ENCODE measurements at places on chromosomes 7 and 10. TPM values are rescaled to one million over a fixed set of nuclear protein-coding genes. Genes with fewer than 3 reads are reported as not detected.

DNA sequence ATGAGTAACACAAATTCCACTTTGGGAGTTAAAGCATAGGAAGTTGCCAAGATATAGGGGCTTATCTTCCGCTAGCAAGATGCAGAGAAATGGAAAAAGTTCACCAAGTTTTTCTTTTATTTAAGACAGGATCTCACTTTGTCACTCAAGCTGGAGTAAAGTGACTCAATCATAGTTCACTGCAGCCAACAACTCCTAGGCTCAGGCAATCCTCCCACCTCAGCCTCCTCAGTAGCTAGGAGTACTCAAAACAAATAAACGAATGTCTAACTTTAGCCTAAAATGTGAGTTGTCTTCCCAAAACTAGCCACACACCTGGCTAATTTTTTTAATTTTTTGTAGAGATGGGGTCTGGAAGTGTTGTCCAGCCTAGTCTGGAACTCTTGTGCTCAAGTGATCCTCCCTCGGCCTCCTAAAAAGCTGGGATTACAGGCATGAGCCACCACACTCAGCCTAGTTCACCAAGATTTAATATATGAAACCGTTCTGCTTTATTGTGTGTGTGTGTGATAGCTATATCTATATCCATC, 9.9 kb downstream of the VIM start:
- H3K4me3 ChIP-seq: no peak overlapping the region
- H3K27me3 ChIP-seq: no peaks in the 10 kb centered on the region
- DNase-seq: no peak
- peaks cover 43% of the 10 kb centered on the region for H3K36me3 ChIP-seq
- peaks cover 36% of the 10 kb centered on the region for H3K4me1 ChIP-seq

- H3K27ac ChIP-seq: peak overlapping the region; percentile 77
- H3K27me3 ChIP-seq: peaks cover 48% of the 10 kb centered on the region
- no peak for DNase-seq
- peaks cover 27% of the 10 kb centered on the region for H3K4me1 ChIP-seq
These were observed 1.7 kb upstream of the IGFBP3 start for GRCh38 chr7:45922810-45923209.

DNA sequence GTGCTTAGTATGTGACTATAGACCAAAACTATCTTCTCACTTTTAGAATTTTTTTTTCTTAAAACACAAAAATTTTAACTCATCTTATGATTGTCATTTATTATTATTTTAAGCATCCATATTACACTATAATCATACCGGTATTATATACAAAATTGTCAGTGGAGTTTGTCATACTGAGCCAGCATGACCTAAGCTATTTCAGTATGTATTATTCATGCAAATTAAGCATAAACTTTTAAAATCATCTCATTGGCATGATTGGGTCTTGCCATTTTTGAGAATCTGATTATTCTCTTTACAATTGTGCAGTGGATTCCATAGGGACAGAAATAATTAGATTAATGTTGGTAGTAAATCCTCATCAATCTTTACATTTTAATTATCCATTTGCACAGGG, 46.2 kb upstream of the STMP1 start:
- H3K36me3 ChIP-seq: peaks cover 22% of the 10 kb centered on the region
- no peak overlapping the region for H3K27ac ChIP-seq
- H3K27me3 ChIP-seq: no peaks in the 10 kb centered on the region
- H3K4me3 ChIP-seq: no peak overlapping the region

DNA sequence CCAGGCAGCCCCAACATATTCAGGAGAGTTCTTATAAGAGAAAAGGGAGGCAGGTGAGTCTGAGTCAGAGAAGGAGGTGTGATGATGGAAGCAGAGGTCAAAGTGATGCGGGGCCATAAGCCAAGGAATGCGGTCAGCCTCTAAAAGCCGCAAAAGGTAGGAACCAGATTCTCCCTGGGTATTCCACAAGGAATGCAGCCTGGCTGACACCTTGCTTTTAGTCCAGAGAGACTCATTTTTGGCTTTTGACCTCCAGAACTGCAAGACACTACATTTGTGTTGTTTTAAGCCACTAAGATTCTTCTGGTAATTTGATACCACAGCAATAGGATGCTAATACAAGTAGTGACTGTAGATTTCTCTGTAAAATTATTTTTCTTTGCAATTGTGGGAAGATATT, 151.5 kb upstream of the EEPD1 start:
- H3K4me1 ChIP-seq: peaks cover 4% of the 10 kb centered on the region
- no peaks in the 10 kb centered on the region for H3K27me3 ChIP-seq
- no peak for DNase-seq

- peaks cover 3% of the 10 kb centered on the region for H3K4me1 ChIP-seq
- H3K27ac ChIP-seq: no peak overlapping the region
- DNase-seq: no peak
These were observed 33.3 kb downstream of the GET4 start for GRCh38 chr7:909358-910329.

DNA sequence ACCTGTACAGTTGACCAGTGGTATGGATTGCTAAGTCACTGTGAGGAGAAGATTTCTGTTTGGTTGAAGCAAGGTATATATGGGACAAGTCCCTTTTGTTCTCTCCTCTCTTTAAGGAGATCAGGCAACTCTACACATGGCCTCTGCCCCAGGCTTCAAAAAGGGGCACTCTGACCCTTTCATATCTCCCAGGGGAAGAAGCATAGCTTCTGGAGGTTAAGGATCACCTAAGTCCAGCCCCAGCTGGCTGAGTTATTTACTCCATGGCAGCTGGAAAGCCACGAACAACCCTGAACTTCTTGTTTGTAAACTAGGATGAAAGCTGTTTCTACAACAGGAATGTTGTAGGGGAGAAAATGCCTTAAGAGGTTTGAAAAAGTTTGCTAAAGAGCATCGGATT, 129.2 kb upstream of the FEZF1 start:
- no peak for DNase-seq
- no peaks in the 10 kb centered on the region for H3K36me3 ChIP-seq
- no peak overlapping the region for H3K27ac ChIP-seq
- H3K4me1 ChIP-seq: no peaks in the 10 kb centered on the region
- no peaks in the 10 kb centered on the region for H3K27me3 ChIP-seq

GRCh38 chr10:20698837-20699236, 198.3 kb downstream of the NEBL start:
- no peaks in the 10 kb centered on the region for H3K27me3 ChIP-seq
- H3K36me3 ChIP-seq: no peaks in the 10 kb centered on the region
- no peak for DNase-seq
- H3K27ac ChIP-seq: no peak overlapping the region
- no peaks in the 10 kb centered on the region for H3K4me1 ChIP-seq

DNA sequence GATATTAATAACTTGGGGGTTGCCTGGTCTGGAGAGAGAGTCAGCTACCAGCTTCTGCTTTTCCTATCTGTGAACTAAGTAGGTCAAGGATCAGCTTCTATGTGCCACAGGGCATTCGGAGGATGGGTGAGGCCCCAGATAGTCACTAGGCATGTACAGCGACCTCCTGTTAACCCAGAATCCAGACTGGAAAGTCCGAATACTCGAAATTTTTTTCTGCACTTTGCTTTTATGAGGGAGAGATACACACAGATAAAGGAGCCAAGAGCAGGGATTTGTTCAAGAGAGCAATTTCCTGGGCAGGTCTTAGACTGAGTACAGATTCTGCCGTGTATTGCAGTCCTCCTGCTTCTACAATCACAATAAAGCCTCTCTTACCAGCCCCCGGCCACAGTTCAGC, 54.2 kb downstream of the EMX2 start:
- no peak for DNase-seq
- no peak overlapping the region for H3K27ac ChIP-seq
- H3K4me3 ChIP-seq: no peak overlapping the region
- no peaks in the 10 kb centered on the region for H3K36me3 ChIP-seq

- no peaks in the 10 kb centered on the region for H3K4me1 ChIP-seq
- H3K4me3 ChIP-seq: no peak overlapping the region
- no peak overlapping the region for H3K27ac ChIP-seq
- no peaks in the 10 kb centered on the region for H3K36me3 ChIP-seq
- peaks cover 6% of the 10 kb centered on the region for H3K27me3 ChIP-seq
These were observed 57.6 kb downstream of the LRGUK start for GRCh38 chr7:134184767-134185166.

DNA sequence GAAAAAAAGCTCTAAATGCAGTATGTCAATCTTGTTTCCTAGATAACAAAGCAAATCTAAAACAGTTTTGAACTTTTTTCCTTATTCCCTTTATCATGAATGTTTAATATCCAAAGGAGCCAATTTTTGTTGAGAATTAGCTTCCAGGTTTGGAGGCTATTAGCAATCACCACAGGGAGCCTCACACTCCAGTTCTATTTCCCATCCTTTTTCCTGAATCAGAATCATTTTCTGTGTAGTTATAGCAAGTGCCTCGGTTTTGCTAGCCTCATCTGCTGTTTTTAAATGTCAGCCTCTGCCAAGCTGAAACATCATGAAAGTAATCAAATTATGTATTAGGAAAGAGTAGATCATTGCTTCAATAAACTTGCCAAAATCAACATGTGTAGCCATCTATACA, 357.5 kb upstream of the LRGUK start:
- H3K36me3 ChIP-seq: no peaks in the 10 kb centered on the region
- no peaks in the 10 kb centered on the region for H3K27me3 ChIP-seq
- no peak overlapping the region for H3K4me3 ChIP-seq
- no peak overlapping the region for H3K27ac ChIP-seq

GRCh38 chr7:2721842-2722241, 33.8 kb downstream of the AMZ1 start:
- peaks cover 14% of the 10 kb centered on the region for H3K27me3 ChIP-seq
- peak; percentile 7 for DNase-seq
- H3K4me3 ChIP-seq: no peak overlapping the region
- H3K4me1 ChIP-seq: peaks cover 16% of the 10 kb centered on the region

DNA sequence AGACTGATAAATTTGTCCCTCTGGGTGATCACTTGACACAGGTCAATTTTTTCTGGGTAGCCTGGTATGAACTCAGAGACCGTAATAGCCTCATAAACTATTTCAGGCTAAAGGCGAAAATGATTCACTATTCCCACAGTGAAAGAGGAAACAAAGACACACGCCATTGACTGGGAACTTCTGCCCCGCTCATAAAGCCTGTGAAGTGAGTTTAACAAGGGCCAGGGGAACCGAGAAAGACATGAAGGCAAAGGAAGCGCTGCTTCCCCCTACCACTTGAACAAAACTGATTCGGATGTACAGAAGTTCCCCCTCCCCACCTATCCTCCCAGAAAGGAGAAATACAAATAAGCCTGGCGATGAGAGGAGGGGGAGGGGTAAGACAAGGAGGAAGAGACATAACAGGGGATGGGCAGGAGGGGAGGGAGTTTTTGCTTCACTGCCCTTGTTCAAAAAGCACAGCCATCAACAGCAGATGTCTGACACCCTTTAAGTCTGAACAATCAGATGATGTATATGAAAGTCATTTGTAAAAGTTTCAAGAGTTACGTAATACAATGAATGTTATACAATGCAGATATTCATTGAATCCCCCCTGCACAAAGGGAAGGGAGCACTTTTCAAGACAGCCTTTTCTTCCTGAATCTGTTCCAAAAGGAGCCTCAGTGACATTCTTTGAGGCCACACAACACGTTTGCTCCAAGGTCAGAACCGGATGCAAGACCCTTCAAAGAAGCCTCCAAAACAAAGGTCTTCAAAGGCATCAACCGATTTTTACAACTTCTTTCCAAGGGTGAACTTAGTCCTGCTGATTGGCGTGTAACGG, 734 bp downstream of the ABCB4 start:
- H3K4me3 ChIP-seq: peak overlapping the region; percentile 39
- no peaks in the 10 kb centered on the region for H3K36me3 ChIP-seq
- no peak for DNase-seq
- no peak overlapping the region for H3K27ac ChIP-seq

GRCh38 chr7:28793381-28794085, 164.6 kb downstream of the TRIL start:
- H3K36me3 ChIP-seq: no peaks in the 10 kb centered on the region
- no peaks in the 10 kb centered on the region for H3K4me1 ChIP-seq
- no peak overlapping the region for H3K27ac ChIP-seq
- no peak overlapping the region for H3K4me3 ChIP-seq

DNA sequence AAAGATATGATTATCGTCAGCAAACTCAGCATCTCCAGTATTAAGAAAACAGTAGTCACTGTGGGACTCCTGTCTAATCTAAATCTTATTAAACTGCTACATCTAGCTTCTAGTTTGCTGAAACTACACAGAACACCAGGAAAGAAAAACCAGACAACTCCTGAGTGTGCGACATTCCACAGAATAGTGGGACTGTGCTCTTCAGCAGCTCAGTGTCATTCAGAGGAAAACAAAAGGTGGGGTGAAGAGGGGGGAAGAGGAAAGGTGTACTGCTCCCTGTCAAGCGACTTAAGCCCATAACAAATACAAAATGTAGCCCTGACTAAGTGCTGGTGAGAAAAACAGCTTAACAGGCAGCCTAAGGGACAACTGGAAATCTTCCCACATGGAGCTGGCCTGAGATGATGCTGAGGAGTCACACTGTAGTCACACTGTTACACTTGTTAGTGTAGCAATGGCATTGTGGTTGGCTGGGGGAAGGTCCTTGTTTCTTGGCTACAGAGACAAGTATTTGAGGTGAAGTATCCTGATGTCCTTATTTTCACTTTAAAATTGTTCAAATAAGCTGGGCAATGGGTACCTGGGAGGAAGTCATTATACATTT, 135.5 kb downstream of the USP6NL start:
- H3K4me1 ChIP-seq: peaks cover 12% of the 10 kb centered on the region
- no peaks in the 10 kb centered on the region for H3K27me3 ChIP-seq
- no peak overlapping the region for H3K27ac ChIP-seq
- H3K4me3 ChIP-seq: no peak overlapping the region

GRCh38 chr7:93148727-93149126, 542 bp upstream of the SAMD9L start:
- peaks cover 30% of the 10 kb centered on the region for H3K36me3 ChIP-seq
- H3K27ac ChIP-seq: peak overlapping the region; percentile 97
- H3K4me1 ChIP-seq: peaks cover 35% of the 10 kb centered on the region
- DNase-seq: no peak
- peak overlapping the region; percentile 86 for H3K4me3 ChIP-seq
- no peaks in the 10 kb centered on the region for H3K27me3 ChIP-seq

DNA sequence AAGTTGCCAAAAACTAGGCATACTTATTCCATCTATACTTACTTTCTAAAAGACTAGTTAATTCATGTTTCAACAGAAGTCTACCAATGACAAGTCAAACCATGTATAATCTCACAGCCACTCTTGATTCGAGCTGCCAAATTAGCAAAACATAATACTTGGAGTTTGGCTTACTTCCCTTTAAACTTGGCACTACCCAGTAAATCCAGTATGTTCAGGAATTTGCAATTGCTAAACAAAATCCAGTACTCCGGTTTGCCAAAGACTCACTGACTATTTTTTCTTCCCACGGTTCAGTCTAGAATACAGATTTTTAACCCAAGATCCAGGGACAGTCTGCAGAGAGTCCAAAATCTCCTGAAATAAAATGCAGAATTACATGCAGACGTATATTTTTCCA, 4.6 kb downstream of the OAT start:
- H3K27me3 ChIP-seq: no peaks in the 10 kb centered on the region
- H3K36me3 ChIP-seq: peaks cover 12% of the 10 kb centered on the region
- H3K27ac ChIP-seq: no peak overlapping the region
- no peaks in the 10 kb centered on the region for H3K4me1 ChIP-seq

GRCh38 chr10:131201741-131202515, 109.6 kb downstream of the TCERG1L start:
- no peaks in the 10 kb centered on the region for H3K27me3 ChIP-seq
- no peak for DNase-seq
- no peaks in the 10 kb centered on the region for H3K4me1 ChIP-seq
- H3K36me3 ChIP-seq: no peaks in the 10 kb centered on the region
- no peak overlapping the region for H3K27ac ChIP-seq

- no peak overlapping the region for H3K4me3 ChIP-seq
- no peaks in the 10 kb centered on the region for H3K4me1 ChIP-seq
- no peaks in the 10 kb centered on the region for H3K36me3 ChIP-seq
- H3K27me3 ChIP-seq: peaks cover 5% of the 10 kb centered on the region
These were observed 57.1 kb downstream of the SLIT1 start for GRCh38 chr10:97128516-97129154.

CPA2 gene
- not detected for total RNA-seq

NEBL gene
- not detected for total RNA-seq

ENKUR gene
- not detected for total RNA-seq

FANK1 gene
- 0.69 TPM for total RNA-seq

KNDC1 gene
- total RNA-seq: 0.40 TPM

ADAM22 gene
- total RNA-seq: 4.6 TPM
